ENCODE measurements at places on chromosomes 7 and 10. TPM values are rescaled to one million over a fixed set of nuclear protein-coding genes. Genes with fewer than 3 reads are reported as not detected.

Gene NEUROG3
- total RNA-seq: not detected

Gene RAPGEF5
- total RNA-seq: 37.6 TPM

Gene KLF14
- 0.27 TPM for total RNA-seq

Gene H2BK1
- 3.1 TPM for total RNA-seq

Gene CTNNA3
- total RNA-seq: not detected

Gene UNC5B
- not detected for total RNA-seq

GRCh38 chr10:71649631-71650030, 69.9 kb downstream of the C10orf105 start:
- no peak overlapping the region for H3K4me3 ChIP-seq
- no peak for DNase-seq
- no peak overlapping the region for H3K27ac ChIP-seq
- peaks cover 4% of the 10 kb centered on the region for H3K4me1 ChIP-seq
- no peaks in the 10 kb centered on the region for H3K36me3 ChIP-seq

DNA sequence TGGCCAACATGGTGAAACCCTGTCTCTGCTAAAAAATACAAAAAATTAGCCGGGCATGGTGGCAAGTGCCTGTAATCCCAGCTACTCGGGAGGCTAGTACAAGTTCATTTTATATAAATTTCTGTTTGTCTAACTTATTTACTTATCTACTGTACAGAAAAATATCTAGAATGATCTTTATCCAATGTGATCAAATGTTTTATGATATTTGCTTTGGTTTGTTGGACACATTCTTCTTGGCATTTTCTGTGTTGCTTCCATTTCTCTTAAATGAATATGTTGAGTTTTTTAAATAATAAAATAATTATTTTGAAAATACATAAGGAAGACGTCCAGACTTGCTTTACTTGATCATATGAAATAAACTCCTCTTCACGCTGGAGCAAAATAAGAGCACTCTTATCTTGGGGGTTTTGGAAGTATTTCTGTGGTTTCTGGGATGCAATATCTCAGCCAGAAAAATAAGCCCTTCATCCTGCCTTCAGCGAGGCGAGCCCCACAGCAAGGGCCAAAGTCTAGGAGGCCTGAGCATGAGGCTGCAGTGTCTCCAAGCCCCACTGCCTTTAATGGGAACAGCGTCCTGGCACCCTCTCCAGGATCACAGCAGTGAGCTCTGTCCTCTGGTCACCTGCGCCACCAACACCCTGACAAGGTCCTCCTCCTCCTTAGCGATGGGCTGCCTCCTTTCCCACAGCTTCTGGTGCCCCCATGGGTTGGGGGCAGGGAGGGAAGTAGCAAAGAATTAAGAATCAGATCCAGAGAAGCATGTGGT, 480.2 kb downstream of the KCNMA1 start:
- no peaks in the 10 kb centered on the region for H3K4me1 ChIP-seq
- H3K36me3 ChIP-seq: no peaks in the 10 kb centered on the region
- no peak overlapping the region for H3K4me3 ChIP-seq
- DNase-seq: no peak
- H3K27me3 ChIP-seq: no peaks in the 10 kb centered on the region
- no peak overlapping the region for H3K27ac ChIP-seq

GRCh38 chr10:74859546-74859945, 33.1 kb downstream of the KAT6B start:
- H3K4me3 ChIP-seq: no peak overlapping the region
- DNase-seq: no peak
- H3K27ac ChIP-seq: no peak overlapping the region
- H3K4me1 ChIP-seq: peaks cover 10% of the 10 kb centered on the region

DNA sequence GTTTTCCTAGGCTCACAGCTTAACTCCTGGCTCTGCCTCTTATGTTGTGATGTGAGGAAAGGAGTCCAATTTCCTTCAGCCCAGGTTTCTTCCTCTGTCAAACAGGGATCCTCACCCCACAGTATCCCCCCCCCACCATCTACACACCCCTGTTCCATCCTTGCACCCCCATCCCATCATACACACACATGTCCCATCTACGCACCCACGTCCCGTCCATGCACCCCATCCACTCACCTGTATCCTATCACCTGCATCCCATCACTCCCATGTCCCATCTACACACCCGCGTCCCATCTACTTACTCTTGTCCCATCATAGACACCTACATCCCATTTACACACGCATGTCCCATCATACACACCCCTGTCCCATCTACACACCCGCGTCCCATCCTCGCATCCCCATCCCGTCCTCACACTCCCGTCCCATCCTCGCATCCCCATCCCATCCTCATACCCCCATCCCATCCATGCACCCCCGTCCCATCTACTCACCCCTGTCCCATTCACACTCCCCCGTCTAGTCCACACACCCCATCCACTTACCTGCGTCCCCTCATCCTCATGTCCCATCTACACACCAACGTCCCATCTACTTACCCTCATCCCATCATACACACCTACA, 117.3 kb downstream of the TRRAP start:
- H3K27me3 ChIP-seq: no peaks in the 10 kb centered on the region
- DNase-seq: no peak
- no peak overlapping the region for H3K4me3 ChIP-seq

GRCh38 chr7:54839575-54840213, 80.7 kb upstream of the SEC61G start:
- H3K27me3 ChIP-seq: no peaks in the 10 kb centered on the region
- H3K4me3 ChIP-seq: no peak overlapping the region
- DNase-seq: no peak
- no peak overlapping the region for H3K27ac ChIP-seq
- H3K4me1 ChIP-seq: no peaks in the 10 kb centered on the region

DNA sequence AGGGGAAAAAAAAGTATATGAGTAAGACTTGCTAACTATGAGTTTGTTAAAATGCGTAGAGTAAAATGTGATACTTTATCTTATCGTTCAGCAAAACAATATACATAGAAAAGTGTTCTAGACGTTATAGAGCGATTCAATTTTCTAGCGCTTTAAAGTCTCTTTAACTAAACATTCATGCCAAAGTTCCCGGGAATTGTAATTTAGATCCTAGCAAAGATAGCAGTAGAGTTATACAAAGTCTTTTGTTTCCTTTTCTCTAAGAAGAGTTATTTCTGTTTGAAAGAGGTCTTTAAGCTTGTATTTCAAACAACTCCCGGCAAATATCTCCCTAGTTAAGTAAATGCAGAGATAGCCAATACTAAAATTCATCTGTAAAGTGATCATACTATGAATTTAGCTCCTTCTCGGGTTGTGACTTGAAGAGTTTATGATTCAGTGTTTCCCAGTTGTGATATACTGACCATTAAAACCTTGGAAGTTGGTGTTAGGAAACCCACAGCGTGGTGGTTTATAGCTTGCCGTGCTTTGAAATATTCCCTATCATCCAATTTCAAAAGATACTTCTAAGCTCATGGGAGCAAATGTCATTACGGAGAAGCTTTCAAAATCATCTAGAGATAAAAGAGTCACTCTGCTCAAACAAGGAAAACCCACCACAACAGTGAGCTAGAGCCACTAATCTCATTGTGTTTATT, 171.7 kb downstream of the CSTF2T start:
- no peaks in the 10 kb centered on the region for H3K4me1 ChIP-seq
- DNase-seq: no peak
- no peak overlapping the region for H3K27ac ChIP-seq
- H3K4me3 ChIP-seq: no peak overlapping the region
- H3K27me3 ChIP-seq: no peaks in the 10 kb centered on the region
- no peaks in the 10 kb centered on the region for H3K36me3 ChIP-seq

DNA sequence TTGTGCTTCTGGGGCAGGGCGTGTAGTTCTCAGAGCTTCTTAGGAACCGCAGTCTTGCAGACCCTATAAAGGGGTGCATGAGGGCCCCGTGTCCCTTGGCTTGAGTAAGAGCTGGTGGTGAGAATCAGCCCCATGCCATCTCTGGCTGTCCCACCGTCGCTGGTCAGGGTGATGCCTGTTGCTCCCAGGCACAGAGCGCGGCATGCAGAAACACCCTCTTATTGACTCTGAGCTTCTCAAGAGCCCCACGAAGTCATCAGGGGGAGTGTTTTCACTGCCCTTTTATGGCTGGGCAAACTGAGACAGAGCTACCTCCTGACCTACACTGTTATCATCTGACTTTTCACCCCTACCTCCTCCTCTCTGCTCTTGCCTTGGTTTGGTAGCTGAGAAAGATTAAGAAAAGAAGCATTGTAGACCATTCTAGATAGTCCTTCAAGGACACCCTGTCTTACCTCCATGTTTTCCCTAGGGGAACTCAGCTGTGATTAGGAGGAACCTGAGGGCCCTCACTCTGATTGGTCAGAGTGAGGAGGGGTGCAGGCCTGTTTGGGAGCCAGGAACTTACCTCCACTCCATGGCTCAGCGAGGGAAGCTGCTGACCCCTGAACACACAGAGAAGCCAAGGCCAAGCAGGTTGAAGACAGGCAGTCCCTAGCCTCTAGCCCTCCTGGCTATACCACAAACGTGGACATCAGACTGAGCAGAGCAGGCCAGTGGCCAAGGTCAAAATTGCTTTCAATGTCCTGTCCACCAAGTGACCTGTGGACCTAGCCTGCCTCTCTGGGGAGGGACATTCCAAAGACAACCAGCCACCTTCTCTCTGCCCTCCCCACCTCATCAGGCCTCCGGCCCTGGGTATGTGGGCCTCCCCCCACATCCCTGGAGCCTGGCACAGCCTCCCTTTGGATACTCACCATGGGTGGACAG, 17.6 kb downstream of the UNC5B start:
- H3K36me3 ChIP-seq: no peaks in the 10 kb centered on the region
- no peaks in the 10 kb centered on the region for H3K4me1 ChIP-seq
- H3K27ac ChIP-seq: no peak overlapping the region
- peaks cover 3% of the 10 kb centered on the region for H3K27me3 ChIP-seq
- DNase-seq: no peak
- H3K4me3 ChIP-seq: no peak overlapping the region

DNA sequence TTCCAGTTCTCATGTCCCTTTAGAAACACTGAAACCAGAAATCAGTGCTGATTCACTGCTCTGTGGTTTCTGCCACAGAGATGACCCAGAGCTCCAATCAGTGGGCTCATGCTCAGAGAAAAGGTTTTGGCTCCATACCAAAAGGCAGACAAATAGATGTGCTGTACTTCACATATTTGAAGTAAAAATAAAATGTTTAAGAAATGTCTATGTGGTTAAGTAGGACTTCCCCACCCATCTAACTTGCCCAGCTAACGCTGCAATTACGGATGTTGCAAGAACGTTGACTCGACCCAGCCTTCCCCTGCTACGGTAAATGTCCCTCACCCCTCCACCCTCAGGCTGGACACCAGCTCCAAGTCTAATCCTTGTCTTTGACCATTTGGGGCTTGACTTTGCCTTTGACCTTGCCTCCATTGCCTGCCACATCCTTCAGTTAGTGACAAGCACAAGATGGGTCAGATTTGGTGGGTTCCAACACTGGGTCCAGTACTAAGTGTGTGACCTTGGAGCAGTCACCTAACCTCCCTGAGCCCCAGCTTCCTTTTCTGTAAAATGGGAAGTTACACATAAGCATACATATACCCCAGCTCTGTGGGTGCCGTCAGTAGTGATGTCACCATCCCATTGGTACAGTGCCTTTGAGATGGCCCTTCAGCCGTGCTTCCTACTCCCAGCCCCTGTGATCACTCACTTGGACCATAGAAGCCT, 95.8 kb downstream of the CHST15 start:
- no peaks in the 10 kb centered on the region for H3K27me3 ChIP-seq
- DNase-seq: peak; percentile 21
- H3K4me1 ChIP-seq: peaks cover 32% of the 10 kb centered on the region
- H3K36me3 ChIP-seq: no peaks in the 10 kb centered on the region

DNA sequence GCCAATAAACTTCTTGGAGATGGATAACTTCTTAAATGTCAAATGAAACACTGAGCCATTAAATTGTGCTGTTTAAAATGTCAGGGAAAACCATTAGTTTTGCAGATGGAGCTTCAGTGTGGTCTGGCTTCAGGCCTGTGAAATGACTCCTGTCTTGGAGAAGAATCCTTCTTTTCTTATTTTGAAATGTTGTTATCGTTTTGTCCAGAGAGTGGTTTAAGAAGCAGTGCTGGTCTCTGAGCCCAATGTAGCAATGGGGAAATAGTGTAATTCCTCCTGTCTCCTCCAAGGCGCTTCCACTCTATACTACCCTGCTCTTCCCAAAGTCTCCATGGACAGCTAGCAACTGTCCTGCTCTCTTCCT, 177.6 kb downstream of the REEP3 start:
- H3K4me3 ChIP-seq: no peak overlapping the region
- H3K4me1 ChIP-seq: peaks cover 31% of the 10 kb centered on the region
- no peaks in the 10 kb centered on the region for H3K27me3 ChIP-seq
- H3K36me3 ChIP-seq: no peaks in the 10 kb centered on the region
- DNase-seq: no peak

- H3K4me3 ChIP-seq: no peak overlapping the region
- H3K27ac ChIP-seq: no peak overlapping the region
- no peaks in the 10 kb centered on the region for H3K36me3 ChIP-seq
- H3K4me1 ChIP-seq: no peaks in the 10 kb centered on the region
Measured at GRCh38 chr10:5106553-5106952, 12.3 kb downstream of the AKR1C3 start.

DNA sequence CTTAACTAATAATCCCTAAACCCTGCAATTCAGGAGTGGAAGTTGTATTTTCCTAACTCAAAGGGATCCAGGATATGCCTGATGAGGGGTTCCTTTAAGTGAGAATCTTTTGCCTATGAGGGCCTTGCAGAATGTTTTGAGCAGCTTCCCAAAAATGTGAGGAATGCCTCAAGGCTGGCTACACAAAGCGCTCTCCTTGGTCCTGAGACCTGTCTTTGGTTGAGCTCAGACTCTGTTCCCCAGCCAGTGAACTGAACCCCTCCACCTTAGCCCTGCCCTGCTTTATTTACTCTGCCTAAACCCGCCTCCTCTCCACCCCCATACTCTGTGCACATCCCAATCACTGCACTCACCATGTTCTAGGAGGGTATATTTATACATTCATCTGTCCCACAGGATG, 108.6 kb downstream of the NRCAM start:
- H3K4me1 ChIP-seq: no peaks in the 10 kb centered on the region
- no peak for DNase-seq
- H3K4me3 ChIP-seq: no peak overlapping the region
- no peaks in the 10 kb centered on the region for H3K27me3 ChIP-seq

DNA sequence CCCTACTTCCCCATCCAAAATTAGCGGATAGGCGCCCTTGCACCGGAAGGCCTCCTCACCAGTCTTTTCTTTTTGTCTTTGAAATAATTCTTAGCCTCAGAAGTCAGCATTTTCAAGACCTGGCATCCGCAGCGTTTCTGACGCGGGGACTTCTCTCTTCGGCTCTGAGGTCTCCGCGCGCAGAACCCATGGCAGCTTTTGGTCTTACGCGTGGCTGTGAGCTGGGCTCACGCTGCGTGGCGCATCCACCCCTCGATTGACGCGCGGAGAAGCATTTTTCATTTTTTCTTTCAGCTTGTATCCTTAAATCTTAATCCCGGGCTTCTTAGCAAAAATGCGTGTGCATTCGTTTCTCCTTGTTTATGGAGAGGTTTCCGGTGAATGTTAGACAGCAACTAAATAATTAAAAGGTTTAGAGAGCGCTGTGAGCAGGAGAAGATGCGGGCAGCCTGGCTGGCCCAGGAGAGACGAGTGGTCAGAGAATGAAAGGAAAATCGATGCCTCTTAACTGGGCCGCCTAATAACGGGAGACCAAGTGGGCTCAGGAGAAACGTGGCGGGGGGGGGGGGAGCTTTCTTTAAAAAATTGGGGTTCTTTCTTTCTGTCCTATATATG, 2.0 kb upstream of the GATA3 start:
- no peak overlapping the region for H3K4me3 ChIP-seq
- peaks cover 34% of the 10 kb centered on the region for H3K27me3 ChIP-seq
- H3K27ac ChIP-seq: no peak overlapping the region
- H3K36me3 ChIP-seq: no peaks in the 10 kb centered on the region
